ENCODE measurements at places on chromosomes 2 and 18. TPM values are rescaled to one million over a fixed set of nuclear protein-coding genes. Genes with fewer than 3 reads are reported as not detected.

The MGAT4A gene
- polyA plus RNA-seq: 24.5 TPM

The SERPINB4 gene
- not detected for polyA plus RNA-seq

The SIX3 gene
- polyA plus RNA-seq: not detected

The HOXD13 gene
- not detected for polyA plus RNA-seq

The LYPD6 gene
- polyA plus RNA-seq: not detected

The LYG1 gene
- polyA plus RNA-seq: not detected

The KCNS3 gene
- polyA plus RNA-seq: not detected

The DSG1 gene
- not detected for polyA plus RNA-seq

The RNF103 gene
- polyA plus RNA-seq: 7.6 TPM

All from naive B cell (primary cell).